Stimulated activated CD8-positive, alpha-beta memory T cell treated with anti-CD3 and anti-CD28 coated beads, Interleukin-4, amount 100 ng/mL, for 4 hours (primary cell): ENCODE measurements at places on chromosomes 2 and 18.

DNA sequence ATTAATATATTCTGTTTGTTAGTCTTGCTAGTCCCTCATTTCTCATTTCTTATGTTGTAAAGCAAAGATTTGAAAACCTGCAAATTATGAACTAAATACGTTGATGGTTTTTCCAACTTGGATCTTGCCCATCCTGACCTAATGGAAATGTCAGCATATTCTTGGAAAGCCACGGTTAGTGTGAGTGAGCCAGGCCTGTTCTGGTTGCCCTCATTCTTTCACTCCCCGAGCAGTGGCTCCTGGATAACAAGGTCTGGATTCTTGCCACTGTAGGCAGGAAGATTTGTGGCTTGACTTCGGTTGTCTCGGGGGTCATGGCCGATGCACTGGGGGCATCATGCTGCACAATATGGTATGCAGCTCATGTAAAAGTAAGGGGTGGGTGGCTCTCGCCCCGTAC is 359.1 kb downstream of the MEIS1 start:
- no peak for DNase-seq

- no peak for DNase-seq
Observed at GRCh38 chr18:40555914-40556313, 1399.1 kb upstream of the PIK3C3 start.

DNA sequence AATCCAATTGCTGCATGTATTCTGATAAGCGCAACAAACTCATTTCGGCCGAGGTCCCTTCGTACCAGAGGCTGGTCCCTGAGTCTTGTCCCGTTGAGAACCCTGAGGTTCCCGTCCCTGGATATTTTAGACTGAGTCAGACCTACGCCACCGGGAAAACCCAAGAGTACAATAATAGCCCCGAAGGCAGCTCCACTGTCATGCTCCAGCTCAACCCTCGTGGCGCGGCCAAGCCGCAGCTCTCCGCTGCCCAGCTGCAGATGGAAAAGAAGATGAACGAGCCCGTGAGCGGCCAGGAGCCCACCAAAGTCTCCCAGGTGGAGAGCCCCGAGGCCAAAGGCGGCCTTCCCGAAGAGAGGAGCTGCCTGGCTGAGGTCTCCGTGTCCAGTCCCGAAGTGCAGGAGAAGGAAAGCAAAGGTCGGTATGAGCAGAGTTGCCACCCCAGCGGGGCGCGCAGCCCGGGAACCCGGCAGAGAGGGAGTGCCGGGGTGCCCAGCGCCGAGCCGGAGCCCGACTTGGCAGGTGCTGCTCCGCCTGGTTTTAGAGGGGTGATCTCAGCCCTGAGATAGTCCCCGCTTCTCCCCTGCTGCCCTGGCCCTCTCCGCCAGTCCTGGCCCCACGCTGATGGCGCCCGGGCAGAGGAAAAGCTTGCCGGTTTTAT is 714 bp downstream of the HOXD10 start:
- DNase-seq: no peak

DNA sequence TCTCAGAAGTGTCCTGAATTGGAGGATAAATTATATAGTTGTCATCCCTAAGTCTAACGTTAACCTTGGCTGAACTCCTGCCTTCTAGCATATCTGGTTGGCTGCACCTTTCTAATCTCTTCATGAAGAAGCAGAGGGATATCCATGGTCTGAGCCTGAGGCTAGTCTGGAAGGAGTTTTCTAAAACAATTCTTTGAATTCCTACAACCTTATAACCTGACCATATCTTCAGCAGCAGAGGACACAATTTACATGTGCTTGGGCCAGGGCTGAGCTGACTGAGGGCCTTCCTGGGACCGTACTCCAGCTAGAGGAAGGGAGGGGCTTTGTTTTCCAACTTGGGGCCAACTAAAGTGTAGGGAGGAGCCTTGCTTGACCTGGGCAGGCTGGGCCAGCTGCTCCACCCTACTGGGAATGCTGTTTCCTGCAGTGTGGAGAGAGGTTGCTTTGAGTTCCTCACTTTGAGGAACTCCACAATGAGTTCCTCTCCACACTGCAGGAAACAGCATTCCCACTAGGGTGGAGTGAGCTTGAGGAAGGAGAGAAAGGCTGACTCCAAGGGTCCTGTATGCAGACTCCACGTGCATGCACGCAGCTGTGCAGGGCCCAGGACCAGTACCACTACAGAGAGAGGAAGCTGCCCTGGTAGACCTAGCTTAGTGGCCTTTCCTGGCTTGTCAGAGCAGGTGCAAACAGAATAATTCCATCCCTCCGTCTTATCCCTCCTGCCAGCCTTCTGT is 19.6 kb downstream of the CEP68 start:
- no peak for DNase-seq

GRCh38 chr18:11251891-11252270 is 102.5 kb upstream of the PIEZO2 start:
- no peak for DNase-seq

- no peak for DNase-seq
Observed at GRCh38 chr2:142725386-142725785, 152.1 kb upstream of the KYNU start.

- DNase-seq: no peak
Observed at GRCh38 chr18:8375249-8375648, 234.0 kb upstream of the RAB12 start.

GRCh38 chr2:237895544-237896506 is 36.4 kb downstream of the RAMP1 start:
- DNase-seq: no peak

- no peak for DNase-seq
Observed at GRCh38 chr18:3455090-3455635, 5.2 kb downstream of the TGIF1 start.

DNA sequence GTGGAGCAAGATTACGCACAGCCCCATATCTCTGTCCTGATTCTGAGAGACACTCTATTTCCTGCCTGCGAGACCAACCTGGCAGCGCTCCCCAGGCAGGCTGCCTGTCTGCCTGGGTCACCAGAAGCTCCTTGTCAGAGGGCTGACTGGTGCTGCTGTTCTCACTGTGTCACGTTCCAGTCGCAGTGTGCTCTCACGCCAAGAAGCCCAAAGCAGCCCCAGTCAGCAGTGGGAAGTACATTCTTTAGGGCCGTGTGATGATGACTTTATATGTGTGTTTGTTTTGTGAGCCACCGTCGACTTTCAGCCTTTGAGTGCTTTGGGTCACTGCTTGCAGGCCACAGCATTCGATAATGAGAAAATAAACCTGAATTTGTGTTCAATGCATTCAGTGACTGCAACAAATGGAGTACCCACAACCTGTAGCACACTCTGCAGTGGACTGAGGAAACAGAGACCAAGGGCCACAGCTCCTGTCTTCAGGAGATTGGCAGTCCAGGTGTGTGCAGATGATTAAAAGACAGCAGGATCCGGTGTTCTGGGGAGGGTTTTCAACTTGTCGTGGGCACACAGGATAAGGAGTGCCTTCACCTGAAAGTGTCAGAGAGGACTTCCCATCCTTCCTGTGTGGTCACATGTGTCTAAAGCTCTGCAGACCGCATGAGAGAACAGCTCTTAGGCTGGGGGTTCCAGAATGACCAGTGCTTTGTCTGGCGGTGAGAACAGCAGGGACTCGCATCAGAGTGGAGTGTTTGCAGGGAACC is 4.8 kb downstream of the TNFRSF11A start:
- DNase-seq: no peak

DNA sequence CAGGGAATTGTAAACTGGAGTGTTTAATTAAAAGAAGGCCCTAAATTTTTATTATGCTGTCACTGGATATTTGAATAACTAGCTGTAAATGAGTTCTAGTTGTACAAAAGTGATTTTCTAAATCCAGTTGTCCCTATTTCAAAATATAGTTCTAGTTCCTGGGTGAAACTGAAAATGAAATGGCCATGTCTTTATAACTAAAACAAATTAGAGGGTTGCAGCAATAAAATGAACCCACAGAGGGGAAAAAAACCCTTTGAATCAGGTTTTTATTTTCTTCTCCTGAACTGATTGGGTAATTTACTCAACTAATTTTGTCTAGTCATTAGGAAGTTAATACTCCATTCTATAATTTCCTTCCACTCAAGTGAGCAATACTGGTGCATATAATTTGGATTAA is 55.6 kb upstream of the MAP4K3 start:
- no peak for DNase-seq

DNA sequence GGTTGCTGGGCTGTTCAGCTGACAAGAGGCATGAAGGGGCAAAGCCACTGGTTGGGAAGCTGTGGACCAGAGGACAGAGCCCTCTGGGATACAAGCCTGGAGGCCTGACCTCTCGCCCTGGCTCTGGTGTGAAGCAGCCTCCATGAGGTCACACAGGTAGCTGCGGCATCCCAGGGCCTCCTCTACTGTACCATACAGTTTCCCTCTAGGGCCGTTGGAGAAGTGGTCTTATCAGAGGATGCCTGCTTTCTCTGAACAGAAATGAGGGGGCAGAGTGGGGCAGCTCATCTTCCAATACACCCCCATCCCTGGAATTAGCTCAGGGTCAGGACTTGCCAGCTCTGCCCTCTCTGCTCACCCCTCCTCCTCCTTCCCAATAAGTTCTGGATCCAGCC is 135.1 kb upstream of the SMAD2 start:
- no peak for DNase-seq

DNA sequence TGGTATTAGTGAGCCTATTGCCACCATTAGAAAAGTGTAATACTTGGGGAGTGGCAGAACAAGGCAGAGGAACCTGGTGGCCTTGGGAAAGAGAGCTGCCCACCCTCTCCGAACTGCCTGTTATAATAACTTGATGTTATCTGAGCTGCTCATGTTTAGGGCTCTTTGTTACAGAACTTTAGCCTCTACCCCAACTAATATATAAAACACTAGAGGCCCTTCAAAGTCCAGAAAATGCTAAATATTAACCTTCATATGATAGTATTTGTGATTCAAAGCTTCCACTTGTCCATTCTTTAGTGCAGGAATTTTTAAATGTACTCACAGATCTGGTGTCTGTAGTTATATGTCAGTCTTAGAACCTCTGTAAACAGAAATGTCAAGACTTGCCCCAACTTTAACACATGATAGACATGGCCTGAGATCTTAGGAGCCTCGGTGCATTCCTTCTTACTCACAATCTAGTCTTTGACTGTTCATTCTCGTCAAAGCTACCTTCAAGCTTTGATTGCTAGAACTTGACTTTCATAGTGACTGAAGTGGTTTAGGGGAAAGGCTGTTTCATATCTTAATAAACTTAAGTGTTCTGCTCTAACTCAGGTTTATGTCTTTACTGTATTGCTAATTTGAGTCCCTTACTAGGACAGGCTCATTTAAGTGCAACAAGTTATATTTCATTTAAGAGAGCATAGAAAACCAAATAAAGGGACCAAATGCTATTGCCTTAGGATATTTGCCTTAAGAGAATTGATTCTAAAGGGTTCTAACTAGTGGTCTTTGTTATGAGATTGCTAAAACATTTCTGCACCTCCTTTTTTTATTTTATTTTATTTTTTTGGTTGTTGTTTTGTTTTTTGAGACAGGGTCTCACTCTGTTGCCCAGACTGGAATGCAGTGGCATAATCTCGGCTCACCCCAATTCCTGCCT is 41.6 kb downstream of the DDX1 start:
- DNase-seq: no peak

GRCh38 chr2:167551416-167551815 is 663.1 kb downstream of the XIRP2 start:
- no peak for DNase-seq

GRCh38 chr2:176154576-176155252 is 2.4 kb upstream of the HOXD3 start:
- DNase-seq: no peak

DNA sequence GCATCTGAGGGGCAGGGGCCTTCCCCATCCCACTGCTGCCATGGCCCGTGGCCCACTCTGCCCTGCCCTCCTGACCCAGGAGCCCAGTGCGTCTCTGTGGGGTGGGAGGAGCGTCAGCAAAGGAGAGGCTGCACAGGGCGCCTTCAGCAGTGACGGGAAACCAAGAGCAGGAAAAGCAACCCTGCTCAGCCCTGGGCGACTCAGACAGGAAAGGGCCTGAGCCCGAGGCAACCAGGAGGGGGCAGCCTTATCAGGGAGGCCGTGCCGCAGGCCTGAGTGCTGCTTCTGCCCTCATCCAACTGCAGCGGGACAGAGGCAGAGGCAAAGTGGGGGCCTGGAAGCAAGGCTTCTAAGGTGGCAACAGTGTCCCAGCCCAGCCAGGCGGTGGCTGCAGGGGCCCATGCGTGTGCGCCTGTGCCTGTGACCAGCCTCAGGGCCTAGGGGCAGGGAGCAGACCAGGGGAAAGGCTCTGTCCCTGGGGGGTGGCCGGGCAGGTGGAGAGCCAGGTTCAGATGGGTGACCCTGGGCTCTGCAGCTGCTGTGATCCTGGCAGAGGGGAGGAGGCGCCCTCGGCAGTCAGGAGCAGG is 23.3 kb upstream of the ALPI start:
- no peak for DNase-seq

GRCh38 chr2:140786585-140786984 is 1344.2 kb downstream of the LRP1B start:
- DNase-seq: no peak

DNA sequence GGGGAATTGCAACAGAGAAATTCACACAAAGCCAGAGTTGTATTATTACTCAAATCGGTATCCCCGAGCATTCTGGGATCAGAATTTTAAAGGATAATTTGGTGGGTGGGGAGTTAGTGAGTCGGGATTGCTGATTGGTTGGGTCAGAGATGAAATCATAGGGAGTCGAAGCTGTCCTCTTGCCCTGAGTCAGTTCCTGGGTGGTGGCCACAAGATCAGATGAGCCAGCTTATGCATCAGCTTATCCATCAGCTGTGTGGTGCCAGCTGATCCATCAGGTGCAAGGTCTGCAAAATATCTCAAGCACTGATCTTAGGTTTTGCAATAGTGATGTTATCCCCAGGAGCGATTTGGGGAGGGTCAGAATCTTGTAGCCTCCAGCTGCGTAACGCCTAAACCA is 34.3 kb upstream of the ITM2C start:
- DNase-seq: no peak

- no peak for DNase-seq
Observed at GRCh38 chr2:137211761-137212160, 446.4 kb downstream of the THSD7B start.

DNA sequence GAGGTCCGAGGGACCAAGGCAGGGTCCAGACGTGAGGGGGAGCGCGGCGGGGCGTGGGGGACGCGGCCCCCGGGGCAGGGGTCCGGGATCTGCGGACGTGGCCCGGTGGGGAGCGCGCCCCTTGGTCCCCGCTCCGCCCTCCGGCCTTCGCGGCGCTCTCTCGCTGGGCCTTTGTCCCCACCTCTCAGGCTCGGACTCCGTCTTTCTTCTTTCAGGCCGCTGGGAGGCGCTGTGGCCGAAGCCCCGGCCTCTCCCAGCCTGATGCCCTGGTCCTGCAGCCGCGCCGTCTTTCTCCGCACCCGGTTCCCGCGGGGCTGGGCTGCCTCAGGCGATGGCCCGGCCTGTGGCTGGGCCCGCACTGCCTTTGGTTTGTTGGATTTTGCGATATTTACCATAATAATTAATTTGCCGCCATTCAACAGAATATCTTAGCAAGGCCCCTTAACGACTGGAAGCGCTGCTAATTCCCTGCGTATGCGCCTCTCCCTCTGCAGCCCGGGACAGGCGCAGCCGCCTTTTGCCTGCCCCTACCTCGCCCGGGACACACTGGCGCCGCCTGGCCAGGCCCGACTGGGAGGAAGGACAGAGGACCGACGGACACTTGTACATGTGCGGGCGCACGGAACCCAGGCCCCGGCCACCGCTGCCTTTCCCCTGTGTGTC is 10.8 kb downstream of the SIX3 start:
- DNase-seq: no peak
